ENCODE measurements at places on chromosomes 1 and 21.

DNA sequence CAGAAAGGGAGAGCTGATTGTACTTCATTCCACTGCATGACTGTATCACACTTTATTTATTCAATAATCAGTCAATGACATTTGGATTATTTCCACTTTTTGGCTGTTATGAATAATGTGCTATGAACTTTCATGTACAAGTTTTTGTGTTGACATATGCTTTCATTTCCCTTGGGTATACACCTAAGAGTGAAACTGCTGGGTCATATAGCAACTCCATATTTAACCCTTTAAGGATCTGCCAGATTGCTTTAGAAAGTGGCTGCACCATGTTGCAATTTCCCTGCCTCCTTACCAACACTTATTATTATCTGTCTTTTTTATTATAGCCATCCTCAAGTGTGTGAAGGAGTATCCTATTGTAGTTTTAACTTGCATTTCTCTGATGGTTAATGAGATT lies 108.8 kb upstream of the KCNK1 start:
- DNase-seq = no peak

DNA sequence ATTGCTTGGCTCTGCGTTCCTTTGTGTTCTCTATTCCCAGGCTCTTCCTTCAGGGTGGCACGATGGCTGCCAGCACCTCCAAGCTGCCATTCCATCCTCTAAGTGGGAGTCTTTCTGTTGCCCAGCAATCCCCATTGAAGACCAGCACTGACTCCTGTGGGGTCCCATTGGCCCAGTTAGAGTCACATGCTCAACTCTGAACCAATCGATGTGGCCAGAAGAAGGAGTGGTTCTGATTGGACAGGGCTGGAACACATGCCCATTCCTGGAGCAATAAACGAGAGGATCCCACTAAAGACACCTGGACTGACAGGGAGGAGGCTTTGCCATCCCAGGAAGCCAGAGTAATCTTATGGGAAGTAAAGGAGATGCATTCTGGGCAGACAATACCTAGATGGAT lies 97.2 kb upstream of the IGSF21 start:
- DNase-seq = no peak

DNA sequence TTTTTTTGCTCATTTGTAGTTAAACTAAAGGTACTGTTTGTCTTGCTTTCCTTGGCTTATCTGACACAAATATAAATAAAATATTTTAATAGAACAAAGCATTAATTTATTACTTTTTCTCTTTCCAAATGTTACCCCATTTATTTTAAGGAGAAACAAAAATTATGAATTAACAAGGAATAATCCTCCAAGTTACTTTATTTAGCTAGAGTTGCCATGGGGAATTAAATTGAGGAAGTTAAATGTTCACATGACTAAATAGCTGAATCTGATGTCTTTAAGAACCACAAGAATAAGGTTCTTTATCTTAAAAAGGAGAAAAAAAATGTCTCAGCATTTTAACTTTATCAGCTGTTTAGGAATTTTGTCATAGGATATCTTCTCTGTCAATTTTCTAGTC lies 12.3 kb downstream of the ATG4C start:
- DNase-seq = no peak

DNA sequence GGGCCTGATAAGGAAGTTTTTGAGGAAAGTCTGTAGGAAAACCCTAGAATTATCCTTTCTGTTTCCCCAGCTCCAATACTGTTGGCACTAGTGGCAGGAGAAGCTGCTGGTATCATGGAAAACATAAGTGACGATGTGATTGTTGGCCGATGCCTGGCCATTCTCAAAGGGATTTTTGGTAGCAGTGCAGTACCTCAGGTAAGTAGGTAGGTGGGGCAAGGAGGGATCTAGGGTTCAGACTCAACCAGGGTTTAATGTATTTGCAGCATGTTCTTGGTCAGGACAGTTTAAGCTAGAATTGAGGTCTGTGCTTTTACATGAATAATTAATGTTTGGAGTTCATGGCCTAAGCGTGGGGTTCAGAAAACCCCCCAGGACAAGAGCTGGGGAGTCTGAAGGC lies 62.1 kb downstream of the KDM1A start:
- no peak for DNase-seq

DNA sequence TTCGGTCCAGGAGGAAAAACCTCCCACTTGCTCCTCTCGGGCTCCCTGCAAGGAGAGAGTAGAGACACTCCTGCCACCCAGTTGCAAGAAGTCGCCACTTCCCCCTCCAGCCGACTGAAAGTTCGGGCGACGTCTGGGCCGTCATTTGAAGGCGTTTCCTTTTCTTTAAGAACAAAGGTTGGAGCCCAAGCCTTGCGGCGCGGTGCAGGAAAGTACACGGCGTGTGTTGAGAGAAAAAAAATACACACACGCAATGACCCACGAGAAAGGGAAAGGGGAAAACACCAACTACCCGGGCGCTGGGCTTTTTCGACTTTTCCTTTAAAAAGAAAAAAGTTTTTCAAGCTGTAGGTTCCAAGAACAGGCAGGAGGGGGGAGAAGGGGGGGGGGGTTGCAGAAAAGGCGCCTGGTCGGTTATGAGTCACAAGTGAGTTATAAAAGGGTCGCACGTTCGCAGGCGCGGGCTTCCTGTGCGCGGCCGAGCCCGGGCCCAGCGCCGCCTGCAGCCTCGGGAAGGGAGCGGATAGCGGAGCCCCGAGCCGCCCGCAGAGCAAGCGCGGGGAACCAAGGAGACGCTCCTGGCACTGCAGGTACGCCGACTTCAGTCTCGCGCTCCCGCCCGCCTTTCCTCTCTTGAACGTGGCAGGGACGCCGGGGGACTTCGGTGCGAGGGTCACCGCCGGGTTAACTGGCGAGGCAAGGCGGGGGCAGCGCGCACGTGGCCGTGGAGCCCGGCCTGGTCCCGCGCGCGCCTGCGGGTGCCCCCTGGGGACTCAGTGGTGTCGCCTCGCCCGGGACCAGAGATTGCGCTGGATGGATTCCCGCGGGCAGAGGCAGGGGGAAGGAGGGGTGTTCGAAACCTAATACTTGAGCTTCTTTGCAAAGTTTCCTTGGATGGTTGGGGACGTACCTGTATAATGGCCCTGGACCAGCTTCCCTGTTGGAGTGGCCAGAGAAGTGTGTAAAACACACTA lies 45.3 kb downstream of the MRPL39 start:
- DNase-seq = peak; percentile 48

GRCh38 chr1:172342584-172343239 lies 77.8 kb upstream of the C1orf105 start:
- no peak for DNase-seq

- DNase-seq = no peak
Observed at GRCh38 chr21:38494703-38495102, 3.6 kb downstream of the ERG start.
